Immature natural killer cell (primary cell): ENCODE measurements at places on chromosomes 13 and 19.
A peak's percentile ranks its signal among the peaks of the same experiment; 100 is the strongest.

- DNase-seq: no peak
Measured at GRCh38 chr19:42343344-42344110, 18.1 kb downstream of the MEGF8 start.

DNA sequence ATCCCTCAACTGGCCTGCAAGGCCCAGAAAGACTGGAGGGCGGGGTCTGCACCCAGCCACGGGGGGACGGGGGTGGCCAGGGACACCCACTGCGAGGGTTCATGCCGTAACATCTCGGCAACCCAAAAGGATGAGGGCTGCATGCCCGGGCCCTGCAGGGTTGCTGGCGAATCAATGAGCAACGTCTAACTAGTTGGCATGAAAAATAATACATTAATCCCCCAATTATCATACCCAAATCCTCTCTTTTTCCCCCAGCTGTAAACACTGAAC, 232.2 kb downstream of the TUBA3C start:
- DNase-seq: no peak

DNA sequence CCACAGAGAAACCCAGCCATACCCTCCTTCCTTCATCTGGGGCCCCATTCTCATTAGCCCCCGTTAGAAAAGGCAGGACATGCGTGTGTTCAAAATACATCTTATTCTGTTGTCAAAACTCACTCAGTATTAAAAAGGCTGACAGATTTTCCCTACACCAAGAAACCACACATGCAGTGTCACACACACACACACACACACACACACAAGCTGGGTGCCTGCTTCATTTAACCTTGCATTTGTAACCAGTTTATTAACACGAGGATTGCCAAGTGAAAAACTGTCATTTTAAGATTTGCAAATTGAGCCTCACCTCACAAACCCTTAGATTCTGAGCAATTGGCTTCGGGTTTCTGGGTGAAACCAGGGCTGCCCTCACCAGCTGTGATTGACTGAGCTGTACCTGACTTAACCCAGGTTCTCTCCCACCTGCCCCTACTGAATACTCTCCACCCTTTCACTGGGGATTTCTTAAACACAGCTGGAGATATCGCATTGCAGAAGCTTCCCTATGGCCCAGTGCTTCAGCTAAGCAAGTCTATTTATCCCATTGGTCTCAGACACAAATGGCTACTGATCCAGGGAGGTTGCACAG, 172.7 kb upstream of the ZNF507 start:
- DNase-seq: no peak

GRCh38 chr19:28908941-28909340, 304.0 kb downstream of the UQCRFS1 start:
- DNase-seq: no peak

DNA sequence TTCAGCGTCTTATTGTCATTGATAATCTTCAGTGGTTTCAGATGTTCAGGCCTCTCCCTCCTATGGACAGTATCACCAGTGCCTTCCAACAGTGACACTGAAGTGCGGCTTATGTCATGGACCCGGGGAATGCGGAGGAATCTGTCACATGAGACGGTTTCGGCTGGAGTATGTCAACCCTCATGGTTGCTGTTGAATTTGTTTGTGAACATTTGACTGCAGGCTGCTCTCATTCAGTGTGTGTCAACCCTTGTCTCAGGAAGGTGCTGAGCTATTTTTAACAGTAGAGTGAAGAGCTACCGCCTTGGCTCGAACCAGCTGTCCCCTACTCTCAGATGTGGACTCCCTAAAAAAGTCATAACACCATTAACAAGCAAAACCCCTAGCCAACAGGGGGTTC, 138.8 kb upstream of the RNF113B start:
- no peak for DNase-seq

GRCh38 chr19:47609906-47610894, 1.3 kb downstream of the BICRA start:
- peak; percentile 54 for DNase-seq

- DNase-seq: no peak
Measured at GRCh38 chr13:59681636-59682311, 482.0 kb downstream of the DIAPH3 start.

GRCh38 chr13:72541674-72542073, 185.8 kb downstream of the MZT1 start:
- DNase-seq: no peak

DNA sequence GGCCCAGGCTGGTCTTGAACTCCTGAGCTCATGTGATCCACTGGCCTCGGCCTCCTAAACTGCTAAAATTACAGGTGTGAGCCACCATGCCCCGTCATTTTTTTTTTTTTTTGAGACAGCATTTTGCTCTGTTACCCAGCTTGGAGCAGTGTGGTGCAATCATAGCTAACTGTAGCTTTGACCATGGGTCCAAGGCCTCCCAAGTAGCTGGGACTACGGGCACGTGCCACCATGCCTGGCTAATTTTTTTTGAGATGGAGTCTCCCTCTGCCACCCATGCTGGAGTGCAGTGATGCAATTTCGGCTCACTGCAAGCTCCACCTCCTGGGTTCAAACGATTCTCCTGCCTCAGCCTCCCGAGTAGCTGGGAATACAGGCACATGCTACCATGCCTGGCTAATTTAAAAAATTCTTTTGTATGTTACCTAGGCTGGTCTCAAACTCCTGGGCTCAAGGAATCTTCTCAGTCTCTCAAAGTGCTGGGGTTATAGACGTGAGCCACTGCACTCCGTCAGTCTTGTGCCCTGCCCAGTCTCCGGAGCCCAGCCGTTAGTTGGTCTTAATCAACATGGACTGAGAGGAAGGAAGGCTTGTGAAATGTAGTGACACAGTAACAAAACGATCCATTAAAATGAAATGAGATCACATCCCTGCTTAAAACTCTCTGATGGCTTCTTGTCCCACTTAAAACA, 1.4 kb upstream of the LRG1 start:
- no peak for DNase-seq

DNA sequence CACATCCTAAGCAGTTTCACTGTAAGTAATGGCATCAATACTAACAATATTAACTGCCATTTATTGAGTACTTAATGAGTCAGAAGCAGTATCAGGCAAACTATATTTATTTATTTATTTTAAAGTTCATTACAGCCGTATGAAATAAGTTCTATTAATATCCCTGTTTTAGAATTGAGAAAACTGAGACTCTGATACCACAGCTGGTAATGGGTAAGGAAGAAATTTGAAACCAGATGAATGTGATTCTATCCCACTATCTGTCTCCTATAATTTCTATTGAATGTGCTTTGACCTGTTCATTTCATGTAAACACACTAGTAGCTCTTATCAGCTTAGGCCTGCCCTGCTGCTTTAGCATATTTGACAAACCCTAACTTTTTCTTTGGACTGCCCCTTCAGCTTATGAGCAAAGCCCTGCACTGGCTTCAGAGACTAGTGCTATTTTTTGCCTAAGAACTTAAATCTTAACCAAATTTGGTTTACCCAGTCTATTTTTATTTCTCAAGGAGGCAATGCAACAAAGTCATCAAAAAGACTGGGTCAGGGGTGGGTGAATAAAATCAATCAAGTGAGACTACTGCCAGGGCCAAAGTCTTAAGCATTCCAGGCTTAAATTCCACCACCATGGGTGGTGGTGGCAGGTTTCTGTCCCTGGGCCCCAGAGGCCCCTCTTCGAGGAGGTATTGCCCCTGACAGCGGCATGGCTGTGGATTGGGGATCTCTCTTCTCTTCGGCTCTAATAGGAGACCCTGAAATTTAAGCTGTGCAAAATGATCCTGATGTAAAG, 143.4 kb downstream of the DLEU7 start:
- no peak for DNase-seq

DNA sequence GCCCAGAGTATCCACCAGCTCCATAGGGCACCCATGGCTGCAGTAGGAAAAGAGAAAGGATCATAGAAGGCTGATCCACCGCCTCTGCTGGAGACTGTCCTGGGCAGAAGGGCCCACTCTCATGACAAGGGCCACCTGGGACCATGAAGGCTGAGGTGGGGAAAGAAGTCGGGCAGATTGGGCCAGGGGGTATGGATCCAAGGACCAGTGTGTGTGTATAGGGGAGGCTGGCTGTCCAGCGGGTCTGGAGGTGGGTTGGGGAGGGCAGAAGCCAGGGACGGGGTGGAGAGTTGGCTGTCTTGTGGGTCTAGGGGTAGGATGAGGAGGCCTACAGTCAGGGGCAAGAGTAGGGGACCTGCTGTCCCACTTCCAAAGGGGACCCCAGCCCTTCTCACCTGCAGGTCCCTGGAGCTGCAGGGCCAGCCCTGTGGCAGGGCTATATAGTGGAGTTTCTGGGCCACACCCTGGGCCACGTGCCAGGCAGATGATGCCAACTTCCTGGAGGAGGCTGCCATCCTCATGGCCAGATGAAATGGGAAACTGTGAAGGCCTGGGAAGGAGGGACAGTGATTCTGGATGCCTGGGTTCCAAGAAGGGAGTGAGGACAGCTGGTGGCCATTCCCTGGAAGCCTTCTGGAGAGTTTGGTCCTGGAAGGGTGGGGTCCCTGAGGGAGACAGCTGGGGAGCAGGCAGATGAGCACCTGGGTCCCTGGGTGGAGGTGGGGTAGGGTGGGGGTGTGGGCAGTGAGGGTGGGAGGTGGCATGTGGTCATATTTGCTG, at the start of gene FCGBP:
TSS of gene FCGBP (minus strand) at position 51 of the 780 bp plus-strand sequence.
- DNase-seq: no peak

DNA sequence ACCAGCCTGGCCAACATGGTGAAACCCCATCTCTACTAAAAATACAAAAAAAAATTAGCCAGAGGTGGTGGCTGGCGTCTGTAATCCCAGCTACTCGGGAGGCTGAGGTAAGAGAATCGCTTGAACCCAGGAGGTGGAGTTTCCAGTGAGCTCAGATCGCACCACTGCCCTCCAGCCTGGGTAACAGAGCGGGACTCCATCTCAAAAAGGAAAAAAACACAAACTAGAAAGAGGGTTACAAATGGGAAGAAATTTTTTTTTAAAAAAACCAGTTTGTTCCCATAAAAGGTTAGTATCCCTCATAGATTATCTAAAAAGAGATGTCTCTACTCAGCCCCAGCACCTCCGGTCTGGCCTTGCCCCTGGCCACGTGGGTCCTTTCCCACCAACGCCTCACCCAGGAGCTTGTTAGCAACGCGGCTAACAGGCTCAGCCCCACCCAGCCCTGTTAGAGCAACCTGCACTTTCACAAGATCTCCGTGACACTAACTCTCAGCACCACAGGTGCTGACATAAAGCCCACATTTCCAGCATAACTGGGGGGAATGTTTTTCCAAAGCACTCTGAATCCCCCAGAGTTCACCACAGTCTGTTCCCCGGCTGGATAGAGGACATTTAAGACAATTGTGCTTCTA, 4.3 kb downstream of the DMKN start:
- DNase-seq: peak; percentile 59

DNA sequence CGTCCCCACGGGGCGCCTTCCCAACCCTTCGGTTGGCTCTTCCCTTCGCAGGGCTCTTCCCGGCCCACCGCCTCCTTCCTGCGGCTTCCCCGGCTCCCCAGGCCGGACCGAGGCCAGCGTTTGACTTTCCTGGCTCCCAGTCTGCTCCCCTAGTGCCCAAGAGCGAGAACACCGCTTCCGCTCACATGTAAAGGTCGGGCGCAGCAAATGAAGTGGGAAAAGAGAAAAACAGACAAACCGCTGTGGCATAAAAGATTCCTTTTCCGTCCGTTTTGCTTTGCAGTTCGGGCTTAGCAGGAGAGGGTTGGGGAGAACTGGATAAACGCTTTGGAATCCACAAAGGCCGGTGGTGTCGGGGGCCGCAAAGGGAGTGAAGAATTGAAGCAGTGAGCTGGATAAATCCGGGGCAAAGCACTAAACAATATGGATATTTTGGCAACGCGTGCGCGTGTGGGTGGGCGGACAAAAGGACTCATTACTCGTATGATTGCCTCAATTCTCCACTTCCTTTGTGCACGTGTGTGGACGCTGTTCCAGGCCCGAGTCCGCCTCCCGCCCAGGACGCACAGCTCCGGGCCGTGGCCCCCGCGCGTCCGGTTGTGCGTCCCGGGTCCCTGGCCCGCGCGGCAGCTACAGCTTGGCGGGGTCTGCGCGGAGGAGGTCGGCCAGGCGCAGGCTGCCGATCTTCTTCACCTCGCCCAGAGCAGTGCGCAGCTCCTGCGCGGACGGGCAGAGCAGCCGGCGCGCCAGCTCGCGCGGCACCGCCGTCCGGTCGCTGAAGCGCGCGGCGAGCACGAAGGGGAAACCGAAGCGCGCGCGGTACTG, 8.6 kb upstream of the CDX2 start:
- DNase-seq: no peak

GRCh38 chr19:44866664-44867063, 20.6 kb downstream of the NECTIN2 start:
- DNase-seq: no peak

DNA sequence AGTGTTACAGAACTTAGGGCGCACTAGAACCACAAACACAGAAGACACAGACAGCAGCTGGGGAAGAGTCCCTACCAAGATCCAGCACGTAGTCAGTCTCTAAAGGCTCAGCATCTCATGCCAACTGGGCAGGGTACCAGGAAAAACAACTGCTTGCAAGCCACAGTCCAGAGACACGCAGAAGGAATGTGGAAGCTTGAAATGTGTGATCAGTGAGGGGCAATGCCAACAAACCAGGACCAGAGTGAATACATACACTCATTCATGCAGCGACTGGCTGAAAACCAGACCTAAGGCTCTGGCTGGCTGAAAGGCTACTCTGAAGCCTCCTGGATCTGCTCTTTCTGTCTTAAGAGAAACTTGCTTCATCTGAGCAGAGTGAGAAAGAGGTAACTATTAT, 1484.8 kb downstream of the EFNB2 start:
- DNase-seq: no peak

- no peak for DNase-seq
Measured at GRCh38 chr19:55591555-55591954, 7.8 kb downstream of the FIZ1 start.

GRCh38 chr13:44022196-44022595, 142.5 kb downstream of the LACC1 start:
- DNase-seq: peak; percentile 14

GRCh38 chr13:101331731-101332130, 84.6 kb downstream of the NALCN start:
- DNase-seq: no peak

DNA sequence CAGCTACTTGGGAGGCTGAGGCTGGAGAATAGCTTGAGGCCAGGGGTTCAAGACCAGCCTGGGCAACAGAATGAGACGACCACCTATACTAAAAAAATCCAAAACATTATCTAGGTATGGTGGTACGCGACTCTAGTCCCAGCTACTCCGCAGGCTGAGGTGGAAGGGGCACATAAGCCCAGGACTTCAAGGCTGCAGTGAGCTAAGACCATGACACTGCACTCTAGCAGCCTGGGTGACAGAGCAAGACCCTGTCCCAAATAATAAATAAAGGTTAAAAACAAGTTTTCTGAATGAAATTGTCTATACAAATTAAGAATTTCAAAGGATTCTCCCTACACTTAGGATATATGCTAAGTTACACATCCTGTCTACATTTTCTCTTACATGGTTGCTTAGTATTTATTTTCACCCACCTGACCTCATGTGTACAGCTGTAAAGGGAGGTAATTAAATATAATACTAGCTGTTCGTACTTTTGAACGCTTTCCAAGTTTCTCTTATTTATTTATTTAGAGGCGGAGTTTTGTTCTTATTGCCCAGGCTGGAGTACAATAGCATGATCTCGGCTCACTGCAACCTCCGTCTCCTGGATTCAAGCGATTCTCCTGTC, 1.6 kb downstream of the SLC25A30 start:
- no peak for DNase-seq
